ENCODE measurements at places on chromosomes 3 and 15. TPM values are rescaled to one million over a fixed set of nuclear protein-coding genes. Genes with fewer than 3 reads are reported as not detected.

Gene EPHA3
- total RNA-seq, result under 0.01 TPM

Gene SLC6A1
- total RNA-seq, result not detected

Gene IMPG2
- total RNA-seq, result 0.34 TPM

Gene CDC25A
- 30.6 TPM for total RNA-seq

Gene IL20RB
- not detected for total RNA-seq

Gene CYP8B1
- not detected for total RNA-seq

Gene DPPA4
- total RNA-seq, result not detected

Gene ATP10A
- total RNA-seq, result 101 TPM

Gene FAM107A
- not detected for total RNA-seq

Gene PLOD2
- 43.3 TPM for total RNA-seq

Gene ACVR2B
- total RNA-seq, result 7.9 TPM

Gene ALDH1A3
- 18.6 TPM for total RNA-seq

Gene HDAC11
- total RNA-seq, result 8.3 TPM

Gene LMAN1L
- total RNA-seq, result not detected

Gene ACTC1
- total RNA-seq, result not detected

Gene KBTBD13
- total RNA-seq, result not detected

Gene WDR5B
- total RNA-seq, result 5.2 TPM

Gene JAGN1
- total RNA-seq, result 41.6 TPM

Gene PRR20G
- not detected for total RNA-seq

Gene EOMES
- total RNA-seq, result 5.9 TPM

Gene PLA2G4F
- not detected for total RNA-seq

Gene MME
- 94.3 TPM for total RNA-seq

Gene LRTM1
- not detected for total RNA-seq

Gene RLBP1
- total RNA-seq, result 0.73 TPM

Gene CALML4
- 3.9 TPM for total RNA-seq

Gene PP2D1
- not detected for total RNA-seq

Gene SLC6A20
- not detected for total RNA-seq

Gene SGO1
- 17.9 TPM for total RNA-seq

Gene GABRB3
- 1.0 TPM for total RNA-seq

Gene TMOD2
- total RNA-seq, result 32.0 TPM

Gene ARIH1
- total RNA-seq, result 22.0 TPM

Gene IFT57
- total RNA-seq, result 46.0 TPM

Gene SAMD7
- not detected for total RNA-seq

Gene IGSF10
- 1.5 TPM for total RNA-seq

Gene SH2D7
- not detected for total RNA-seq

Gene CYP1A2
- not detected for total RNA-seq

Gene TF
- 0.36 TPM for total RNA-seq
